Fibroblast of pulmonary artery (primary cell): ENCODE measurements at places on chromosomes 7 and 10.

GRCh38 chr7:6271060-6271658 lies 1.3 kb downstream of the CYTH3 start:
- DNase-seq, result peak; percentile 57

GRCh38 chr10:7038416-7038815 lies 372.4 kb downstream of the SFMBT2 start:
- DNase-seq, result peak; percentile 23

DNA sequence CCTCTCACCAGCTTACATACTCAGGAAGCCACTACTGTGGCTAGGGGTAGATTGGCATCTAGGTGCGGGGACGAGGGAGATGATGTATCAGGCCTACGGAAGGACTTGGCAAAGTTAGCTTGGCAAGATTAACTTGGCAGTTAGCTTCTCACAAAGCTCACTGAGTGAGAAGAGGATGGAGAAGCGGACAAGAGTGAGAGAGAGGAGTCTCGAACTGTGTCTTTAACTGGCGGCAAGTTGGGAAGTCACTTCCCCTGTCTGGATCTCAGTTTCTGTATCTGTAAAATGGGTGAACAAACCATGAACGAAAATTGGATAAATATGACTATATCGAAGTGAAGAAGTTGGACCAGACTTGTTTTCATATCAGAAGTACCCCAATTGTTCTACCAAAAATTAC lies 9.5 kb upstream of the MLXIPL start:
- DNase-seq, result no peak

DNA sequence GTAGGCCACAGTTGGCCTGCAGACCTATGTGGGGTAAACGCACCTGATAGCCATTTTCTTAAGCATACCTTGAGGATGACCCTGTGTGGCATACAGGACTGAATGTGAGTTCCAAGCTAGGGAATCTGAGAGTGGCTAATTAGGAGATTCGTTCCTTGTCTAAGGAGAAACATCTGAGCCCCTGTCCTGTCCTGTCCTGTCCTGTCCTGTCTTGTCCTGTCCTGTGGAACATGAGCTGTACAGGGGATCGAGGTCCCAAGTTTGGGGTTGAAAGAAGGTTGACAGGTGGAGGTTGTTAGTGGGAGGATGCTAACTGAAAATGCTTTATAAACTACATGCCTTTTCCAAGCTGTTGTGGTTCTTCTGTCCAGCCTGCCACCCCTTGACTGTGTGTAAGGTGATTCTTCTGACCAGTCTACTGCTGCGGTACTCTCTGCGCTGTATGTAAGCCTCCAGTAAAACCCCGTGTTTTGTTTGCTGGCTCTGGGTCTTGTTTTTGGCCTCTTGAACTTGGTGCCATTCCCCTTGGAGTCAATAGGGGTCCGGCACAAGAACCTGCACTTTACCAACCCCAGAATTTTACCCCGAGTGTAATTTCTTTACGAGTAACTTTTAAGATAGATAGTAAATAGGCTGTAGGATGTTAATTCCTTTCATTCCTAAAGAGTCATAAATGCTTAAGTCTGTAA lies 26.4 kb downstream of the ZNRF2 start:
- no peak for DNase-seq

DNA sequence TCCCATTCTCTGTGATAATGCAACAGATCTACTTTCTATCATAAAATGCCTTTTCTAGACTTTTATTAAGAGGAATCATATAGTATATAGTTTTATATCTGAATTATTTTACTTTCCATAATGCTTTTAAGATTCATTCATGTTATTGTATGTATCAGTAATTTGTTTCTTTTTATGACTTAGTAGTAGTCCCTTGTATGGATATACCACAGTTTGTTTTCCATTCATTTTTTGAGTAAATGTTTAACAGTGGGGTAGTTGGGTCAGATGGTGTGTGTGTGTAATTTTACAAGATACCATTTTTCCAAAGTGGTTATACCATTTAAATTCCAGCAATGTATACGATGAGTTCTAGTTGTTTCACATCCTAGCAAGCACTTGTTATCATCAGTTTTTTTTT lies 10.4 kb downstream of the PIK3CG start:
- DNase-seq, result no peak

DNA sequence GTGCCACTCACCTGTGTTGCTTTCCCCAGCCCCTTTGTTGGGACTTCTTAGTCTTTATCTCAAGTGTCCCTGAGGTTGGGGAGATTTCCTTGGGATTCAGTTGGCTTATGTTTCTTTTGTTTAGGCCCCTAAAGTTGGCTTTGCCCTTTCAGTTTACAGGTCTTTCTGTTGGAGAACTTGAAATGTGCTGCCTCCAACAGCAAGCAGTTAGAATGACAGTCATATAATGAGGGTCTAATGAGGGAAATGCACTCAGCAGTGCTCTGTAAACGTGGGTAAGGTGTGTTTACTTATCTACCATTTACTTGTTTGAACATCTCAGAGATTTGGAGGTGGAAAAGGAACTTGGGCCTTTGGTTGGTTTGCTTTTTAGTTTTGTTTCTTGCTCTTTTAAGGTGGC lies 191.4 kb upstream of the STK17A start:
- DNase-seq, result no peak

- DNase-seq, result no peak
Observed at GRCh38 chr10:106904209-106904608, 260.3 kb downstream of the SORCS1 start.

- no peak for DNase-seq
Observed at GRCh38 chr7:30102281-30102680, 32.5 kb upstream of the MTURN start.

DNA sequence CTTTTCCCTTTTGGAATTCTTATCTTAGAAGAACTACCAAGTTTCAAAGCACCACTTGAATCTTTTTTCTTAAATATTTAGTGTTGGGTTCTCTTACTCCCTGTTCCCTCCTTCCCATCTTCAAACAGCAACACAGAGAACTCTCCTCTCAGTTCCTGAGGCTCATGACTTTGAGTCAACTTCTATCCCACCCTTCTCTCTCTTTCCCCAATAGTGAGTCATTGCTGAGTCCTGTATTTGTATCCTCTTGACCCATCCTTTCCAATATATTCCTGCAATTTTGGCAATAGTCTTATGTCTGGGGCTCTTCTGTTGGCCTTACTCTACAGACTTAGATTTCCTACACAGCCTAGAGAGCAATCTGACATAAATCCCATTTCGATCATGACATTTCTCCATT lies 20.8 kb upstream of the JCAD start:
- no peak for DNase-seq

GRCh38 chr7:73338321-73338720 lies 10.4 kb downstream of the FKBP6 start:
- DNase-seq, result peak; percentile 83

- DNase-seq, result no peak
Observed at GRCh38 chr7:45937862-45938261, 16.8 kb upstream of the IGFBP3 start.

GRCh38 chr7:1137517-1138167 lies 22.4 kb downstream of the ZFAND2A start:
- no peak for DNase-seq

DNA sequence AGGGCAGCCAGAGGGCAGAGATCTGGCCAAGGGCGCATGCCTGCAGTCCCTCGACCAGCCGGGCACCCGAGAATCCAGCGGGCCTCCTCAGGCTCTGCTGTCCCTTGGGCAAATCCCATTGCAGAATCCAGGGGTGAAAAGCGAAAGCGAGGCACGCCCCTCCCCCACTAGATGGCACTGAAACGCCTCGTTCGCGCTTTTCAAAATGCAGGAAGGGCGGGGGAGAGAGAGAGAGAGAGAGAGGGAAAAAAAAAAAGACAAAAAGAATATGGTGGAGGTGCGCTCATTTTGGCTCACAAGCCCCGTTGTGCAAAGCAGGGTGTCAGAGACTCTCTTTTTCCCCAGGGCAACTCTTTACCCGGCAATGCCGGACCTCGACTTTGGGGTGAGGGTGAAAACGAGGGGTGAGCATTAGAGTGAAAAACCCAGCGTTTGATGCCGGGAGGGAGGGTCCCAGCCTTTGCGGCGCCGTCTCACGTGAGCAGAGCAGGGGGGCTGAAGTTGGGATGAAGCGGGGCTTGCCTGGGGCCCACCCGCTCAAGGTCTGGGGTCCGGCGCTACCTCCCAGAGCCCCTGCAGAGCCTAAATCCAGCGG lies 2.5 kb upstream of the TMEM178B start:
- DNase-seq, result no peak

GRCh38 chr7:92622685-92623084 lies 32.5 kb upstream of the FAM133B start:
- no peak for DNase-seq

DNA sequence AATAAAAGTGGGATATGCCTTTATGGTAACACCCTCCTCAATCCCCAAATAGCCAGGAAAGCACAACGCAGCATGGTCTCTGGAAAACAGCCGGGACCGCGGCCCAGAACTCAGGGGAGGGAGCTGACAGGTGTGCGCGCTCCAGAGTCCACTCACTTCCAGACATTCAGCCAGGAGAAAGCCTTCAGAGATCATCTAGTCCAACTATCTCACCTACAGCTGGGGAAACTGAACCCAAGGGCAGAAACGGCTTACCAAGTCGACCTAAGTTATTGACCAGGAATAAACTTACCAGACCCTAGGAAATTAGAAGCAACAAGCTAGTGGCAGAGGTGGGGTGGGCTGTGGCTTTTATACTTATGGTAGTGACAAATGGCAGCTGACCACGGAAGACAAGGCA lies 16.4 kb downstream of the GSDME start:
- DNase-seq, result no peak

- peak; percentile 21 for DNase-seq
Observed at GRCh38 chr10:3132036-3133025, 40.3 kb downstream of the PITRM1 start.

DNA sequence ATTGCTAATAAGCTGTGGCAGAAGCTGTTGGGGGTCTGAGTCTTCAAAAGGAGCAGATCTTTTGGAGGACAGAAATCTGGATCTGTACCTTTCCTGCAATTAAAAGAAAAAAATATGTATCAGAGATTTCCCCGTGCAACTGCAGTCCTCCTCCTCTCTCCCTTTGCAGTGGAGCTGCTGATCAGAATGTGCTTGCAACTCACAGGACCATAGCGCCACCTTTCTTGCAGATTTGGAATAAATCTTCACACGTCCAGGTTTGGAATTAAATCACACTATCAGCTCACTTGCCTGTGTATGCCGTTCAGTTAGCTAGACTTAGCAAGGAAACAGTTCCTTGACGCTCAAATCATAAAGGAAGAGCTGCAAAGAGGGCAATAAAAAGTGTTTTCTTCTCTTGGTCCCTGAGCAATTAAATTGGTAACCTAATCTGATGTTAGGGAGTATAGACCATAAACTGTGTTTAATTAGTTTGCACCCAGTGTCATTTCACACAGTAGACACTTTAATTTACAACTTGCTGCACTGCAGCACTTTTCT lies 77.4 kb downstream of the PON1 start:
- DNase-seq, result peak; percentile 85

- no peak for DNase-seq
Observed at GRCh38 chr7:141178486-141179135, 104.7 kb downstream of the TMEM178B start.

DNA sequence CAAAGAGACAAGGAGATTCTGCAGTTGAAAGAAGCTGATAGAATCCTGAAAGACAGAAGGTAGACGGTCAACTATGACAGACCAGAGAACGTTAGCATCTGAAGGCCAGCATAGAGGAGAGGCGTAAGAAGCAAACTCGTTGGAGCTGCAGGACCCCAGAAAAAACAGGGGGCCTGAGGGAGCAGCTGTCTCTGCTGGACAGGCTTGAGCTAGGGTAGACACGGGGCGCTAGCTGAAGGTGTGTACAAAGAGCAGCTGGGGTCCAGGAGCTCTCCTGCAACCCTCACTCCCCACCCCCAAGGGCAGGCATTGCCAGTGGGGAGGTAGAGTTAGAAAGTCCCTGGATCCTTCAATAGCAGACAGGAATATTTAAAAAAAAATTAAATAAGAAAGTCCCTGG lies 14.6 kb upstream of the GDI2 start:
- no peak for DNase-seq

- no peak for DNase-seq
Observed at GRCh38 chr10:102444851-102445250, 6.5 kb downstream of the C10orf95 start.

GRCh38 chr7:2452074-2452507 lies 24.1 kb downstream of the GRIFIN start:
- DNase-seq, result no peak

GRCh38 chr10:62826273-62826672 lies 10.1 kb upstream of the EGR2 start:
- no peak for DNase-seq

- DNase-seq, result peak; percentile 11
Observed at GRCh38 chr10:125742465-125742864, 23.0 kb downstream of the EDRF1 start.

GRCh38 chr10:129410688-129411392 lies 56.2 kb upstream of the MGMT start:
- no peak for DNase-seq

GRCh38 chr7:82617156-82617555 lies 173.6 kb upstream of the CACNA2D1 start:
- no peak for DNase-seq

GRCh38 chr10:33428682-33429081 lies 94.2 kb upstream of the NRP1 start:
- no peak for DNase-seq

- DNase-seq, result peak; percentile 46
Observed at GRCh38 chr7:31192986-31193385, 140.9 kb downstream of the ADCYAP1R1 start.

- no peak for DNase-seq
Observed at GRCh38 chr7:27739301-27739908, 557 bp upstream of the TAX1BP1 start.

DNA sequence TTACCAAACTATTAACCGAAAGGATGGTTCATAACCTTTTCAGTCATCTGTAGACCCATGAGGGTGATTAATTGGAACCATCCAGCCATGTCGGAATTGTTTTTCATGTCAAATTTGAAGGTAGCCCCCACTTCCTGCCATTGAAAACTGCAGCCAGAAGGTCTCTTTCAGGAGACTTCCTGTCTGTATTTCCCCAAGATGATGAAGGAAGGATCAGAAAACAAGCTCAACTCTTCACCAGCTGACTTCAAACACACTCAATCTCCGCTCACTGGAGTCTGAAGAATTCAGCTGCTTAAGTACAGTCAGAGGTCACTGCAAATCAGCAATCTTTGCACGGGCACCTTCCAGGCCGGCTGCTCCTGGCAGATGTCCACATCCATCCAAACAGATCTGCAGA lies 291.7 kb upstream of the NPVF start:
- DNase-seq, result no peak

- DNase-seq, result no peak
Observed at GRCh38 chr7:55381189-55381588, 16.1 kb downstream of the LANCL2 start.

DNA sequence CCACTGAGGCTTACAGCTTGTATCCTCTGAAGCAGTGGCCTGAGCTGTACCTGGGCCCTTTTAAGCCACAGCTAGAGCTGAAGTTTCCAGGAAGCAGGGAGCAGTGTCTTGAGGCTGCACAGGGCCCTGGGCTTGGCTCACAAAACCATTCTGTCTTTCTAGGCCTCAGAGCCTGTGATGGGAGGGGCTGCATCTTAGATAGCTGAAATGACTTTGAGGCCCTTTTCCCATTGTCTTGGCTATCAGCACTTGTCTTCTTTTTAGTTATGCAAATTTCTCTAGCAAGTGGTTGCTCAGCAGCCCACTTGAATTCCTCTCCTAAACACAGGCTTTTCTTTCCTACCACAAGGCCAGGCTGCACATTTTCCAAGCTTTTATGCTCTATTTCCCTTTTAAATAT lies 864.2 kb downstream of the REEP3 start:
- no peak for DNase-seq

- DNase-seq, result peak; percentile 96
Observed at GRCh38 chr10:3468919-3469638, 296.5 kb upstream of the PITRM1 start.

GRCh38 chr7:155965010-155965409 lies 152.7 kb upstream of the SHH start:
- DNase-seq, result no peak
